ENCODE measurements at places on chromosomes 12 and 14.

- no peak for DNase-seq
These were observed 25.0 kb downstream of the ERP27 start for GRCh38 chr12:14913381-14913781.

DNA sequence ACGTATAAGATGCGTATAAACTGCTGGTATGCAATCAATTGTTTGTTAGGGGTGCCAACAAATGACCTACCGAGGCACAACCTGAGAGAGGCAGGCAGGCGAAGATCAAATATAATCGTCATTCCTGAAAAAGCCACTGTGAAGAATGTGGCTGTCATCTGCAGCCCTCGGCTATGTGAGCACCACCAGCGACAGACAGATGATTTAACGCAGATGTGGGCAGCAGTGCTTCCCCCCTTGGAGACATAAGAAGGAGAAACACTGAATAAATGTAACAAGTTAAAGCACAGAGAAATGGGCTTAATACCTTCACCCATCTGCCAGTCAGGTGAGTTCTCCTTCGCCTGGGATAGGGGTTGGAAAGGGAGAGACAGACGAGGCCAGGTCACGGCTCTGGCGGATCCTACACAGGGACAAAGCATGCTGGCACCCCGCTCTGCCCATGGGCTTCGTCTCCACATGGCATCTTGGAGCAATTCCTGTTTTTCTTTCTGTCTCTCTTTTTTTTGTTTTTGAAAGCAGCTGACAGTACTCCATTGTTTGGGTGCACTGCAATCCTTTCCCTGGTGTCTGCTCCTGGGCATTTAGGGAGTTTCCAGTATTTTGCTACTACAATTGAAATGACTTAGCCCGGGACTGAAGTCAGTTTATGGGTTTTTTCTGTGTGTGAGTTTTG, 28.1 kb downstream of the TNFAIP2 start:
- no peak for DNase-seq

- DNase-seq, result no peak
These were observed 21.4 kb downstream of the ABCB9 start for GRCh38 chr12:122944605-122945592.

DNA sequence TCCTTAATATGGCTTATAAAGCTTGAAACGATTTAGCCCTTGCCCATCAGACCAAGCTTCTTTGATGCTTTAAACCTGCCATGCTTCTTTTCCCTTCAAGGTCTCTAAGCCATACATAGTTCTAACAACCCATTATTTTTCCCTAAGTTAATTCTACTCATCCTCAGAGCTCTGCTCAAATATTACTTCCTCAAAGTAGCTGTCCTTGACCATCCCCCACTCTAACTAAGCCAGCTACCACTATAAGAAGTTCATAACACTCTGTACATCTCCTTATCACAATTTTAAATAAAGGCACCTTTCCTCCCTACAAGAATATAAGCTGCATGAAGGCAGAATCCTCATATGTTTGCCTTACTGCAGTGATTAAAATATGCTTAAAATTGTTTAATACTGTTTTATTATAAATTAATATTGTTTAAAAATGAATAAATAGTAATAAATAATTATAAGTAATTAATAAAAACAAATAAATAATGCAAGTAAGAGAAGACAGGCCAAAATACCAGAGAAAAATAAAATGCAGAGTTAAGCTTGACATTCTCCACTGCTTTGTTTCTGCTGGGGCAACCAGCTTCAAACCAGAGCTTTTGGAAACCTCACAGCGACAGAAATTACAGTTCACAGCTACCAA, 76.8 kb downstream of the NUMB start:
- DNase-seq, result no peak

GRCh38 chr12:98698603-98699463, 53.7 kb downstream of the APAF1 start:
- no peak for DNase-seq
